ENCODE measurements at places on chromosomes 5 and 9. TPM values are rescaled to one million over a fixed set of nuclear protein-coding genes. Genes with fewer than 3 reads are reported as not detected.

Gene CD72
- total RNA-seq = 0.46 TPM

Gene PCDHGB2
- 7.6 TPM for total RNA-seq

Gene SIMC1
- 15.2 TPM for total RNA-seq

Gene PPP2R2B
- 134 TPM for total RNA-seq

Gene PCDHA12
- 7.4 TPM for total RNA-seq

Gene CKMT2
- 4.2 TPM for total RNA-seq

Gene LHX6
- total RNA-seq = 22.1 TPM

Gene ALAD
- 16.4 TPM for total RNA-seq

Gene LRRC14B
- total RNA-seq = 3.2 TPM

Gene WNT8A
- 0.23 TPM for total RNA-seq

Gene IFNA2
- not detected for total RNA-seq

Gene WHRN
- 5.8 TPM for total RNA-seq

Gene GADD45G
- 8.8 TPM for total RNA-seq

Gene ITK
- total RNA-seq = 0.23 TPM

Gene TCOF1
- 12.7 TPM for total RNA-seq

Gene NMUR2
- total RNA-seq = not detected

Gene JADE2
- 5.8 TPM for total RNA-seq

Gene TMC1
- 0.46 TPM for total RNA-seq

All from diencephalon (tissue), 1 donor.